ENCODE measurements at places on chromosomes 3 and 15.

- DNase-seq, result no peak
Measured at GRCh38 chr3:180467177-180467576, 134.8 kb upstream of the TTC14 start.

DNA sequence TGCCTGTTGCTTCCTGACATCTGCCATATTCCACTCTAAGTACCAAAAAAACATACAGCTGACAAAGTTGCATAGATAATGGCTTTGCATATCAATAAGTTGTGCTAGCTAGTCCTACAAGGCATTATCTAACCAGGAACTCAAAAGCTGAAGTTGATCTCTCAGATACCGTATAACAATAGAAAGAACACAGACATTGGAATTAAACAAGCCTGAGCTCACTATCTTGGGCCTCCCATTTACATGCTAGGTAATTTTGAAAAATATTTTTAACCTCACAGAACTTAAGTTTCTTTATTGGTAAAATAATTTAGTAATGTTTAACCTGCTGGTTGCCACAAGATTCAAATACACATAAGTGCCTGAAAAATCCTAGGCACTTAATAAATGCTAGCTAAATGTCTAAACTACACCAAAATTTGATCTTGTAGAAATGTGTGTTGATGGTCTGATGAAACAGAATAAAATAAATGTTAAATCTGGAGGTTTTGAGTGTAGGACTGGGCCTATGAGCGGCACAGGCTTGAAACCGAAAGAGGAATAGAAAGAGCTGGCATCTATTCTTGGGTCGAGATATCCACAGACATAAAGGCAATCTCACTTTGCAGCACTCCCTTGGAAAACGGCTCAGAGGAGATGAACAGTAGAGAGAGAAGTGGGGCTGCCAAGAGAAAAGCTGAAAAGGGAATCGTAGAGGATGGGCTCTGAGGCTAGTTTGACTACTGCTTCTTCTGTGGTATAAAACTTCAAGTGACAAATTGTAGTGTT lies 29.9 kb upstream of the TTC14 start:
- no peak for DNase-seq

GRCh38 chr15:24017470-24017869 lies 330.4 kb upstream of the NDN start:
- DNase-seq, result no peak

- DNase-seq, result no peak
Measured at GRCh38 chr15:29913528-29914135, 91.4 kb upstream of the TJP1 start.

GRCh38 chr15:78437107-78437761 lies 782 bp upstream of the IREB2 start:
- DNase-seq, result no peak

DNA sequence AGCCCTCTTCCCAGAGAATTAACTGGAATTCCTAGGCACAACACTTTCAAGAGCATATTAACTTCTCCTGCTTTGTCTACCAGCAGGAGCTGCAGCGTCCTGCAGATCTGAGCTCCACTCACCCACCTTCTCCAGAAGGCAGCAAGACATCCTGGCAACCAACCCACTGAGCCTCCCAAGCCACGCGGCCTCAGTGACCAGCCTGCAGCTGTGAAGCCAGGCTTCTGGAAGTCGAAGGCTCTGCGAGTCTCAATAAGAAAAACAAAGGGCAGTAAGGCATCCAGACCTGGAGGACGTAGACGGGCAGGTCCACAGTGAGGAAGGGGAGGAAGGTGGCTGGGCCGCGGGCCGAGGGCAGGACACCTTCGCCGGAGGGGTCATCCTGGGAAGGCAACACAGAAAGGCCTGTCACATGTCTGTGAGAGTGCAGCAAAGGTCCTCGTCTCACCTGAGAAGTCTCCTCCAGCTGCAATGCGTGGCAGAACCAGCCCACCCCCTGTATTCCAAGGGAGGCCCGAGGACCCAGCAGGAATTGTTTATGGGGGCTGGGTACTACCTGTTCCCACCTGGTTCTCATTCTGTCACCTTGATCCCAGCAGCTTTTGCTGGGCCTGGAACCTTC lies 36.2 kb downstream of the ZXDC start:
- DNase-seq, result no peak

DNA sequence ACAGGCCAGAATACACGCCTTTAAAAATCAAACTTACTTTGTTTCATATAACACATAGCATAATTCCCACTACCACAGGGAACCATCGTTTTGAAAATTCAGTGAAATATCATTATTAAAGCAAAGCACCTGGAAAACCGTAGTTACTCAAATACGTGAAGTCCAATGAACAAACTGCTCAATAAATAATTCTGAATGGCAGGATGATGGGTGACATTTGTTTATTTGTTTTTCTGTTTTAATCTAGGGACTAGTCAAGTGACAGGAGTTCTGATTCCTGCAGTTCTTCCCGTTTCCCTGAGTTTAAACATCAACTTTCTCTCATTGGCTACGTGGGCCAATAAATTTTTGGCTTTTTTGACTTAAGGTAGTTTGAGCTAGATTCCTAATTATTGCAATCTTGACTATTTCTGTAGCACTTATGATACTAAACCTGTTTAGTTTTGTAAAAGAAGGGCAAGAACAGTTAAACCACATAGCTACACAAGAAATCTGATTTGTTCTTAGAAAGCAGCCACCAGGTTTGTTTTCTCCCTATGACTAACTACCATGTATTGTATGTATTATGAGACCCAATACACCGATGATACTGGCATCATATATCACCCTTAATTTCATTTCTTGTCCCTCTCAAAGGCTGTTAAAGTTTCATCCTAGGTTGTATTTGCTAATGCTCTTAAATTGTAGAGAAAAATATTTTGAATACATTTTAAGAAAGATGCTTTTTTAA lies 411.2 kb downstream of the SHQ1 start:
- no peak for DNase-seq

DNA sequence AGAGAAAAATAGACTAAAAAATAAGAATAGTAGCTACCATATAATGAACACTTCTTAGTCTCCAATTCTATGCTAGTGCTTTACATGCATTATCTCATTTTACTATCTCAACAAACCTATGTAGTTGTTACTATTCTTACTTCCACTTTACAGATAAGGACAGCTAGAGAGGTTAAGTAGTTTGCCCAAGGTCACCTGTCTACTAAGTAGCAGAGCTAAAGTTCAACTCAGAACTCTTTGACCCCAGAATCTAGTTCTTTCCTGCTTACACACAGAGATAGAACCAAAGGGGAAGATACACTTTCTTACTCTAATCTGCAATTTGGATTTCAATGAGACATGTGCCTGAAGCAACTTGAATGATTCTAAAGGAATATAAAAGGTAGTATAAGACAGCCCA lies 24.7 kb upstream of the SPRED1 start:
- DNase-seq, result no peak

DNA sequence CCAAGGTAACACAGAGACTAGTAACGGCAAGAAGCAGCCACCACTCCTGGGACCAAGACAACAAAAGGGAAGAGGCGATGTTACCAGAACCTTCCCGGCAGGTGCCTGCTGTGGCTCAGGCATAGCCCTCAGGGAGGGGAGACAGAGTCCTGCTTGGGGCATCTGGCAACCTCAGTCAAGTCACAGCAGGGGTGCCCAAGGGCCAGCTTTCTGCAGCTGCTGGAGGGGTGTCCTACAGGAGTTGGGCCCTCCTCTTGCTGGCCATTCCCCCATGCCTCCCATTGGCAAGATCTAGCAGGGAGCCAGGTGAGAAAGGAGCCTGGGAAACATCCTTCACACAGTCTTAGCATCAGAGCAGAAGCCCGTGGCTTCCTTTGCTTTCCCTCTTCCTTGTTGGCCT lies 197.3 kb upstream of the IL12A start:
- no peak for DNase-seq

GRCh38 chr3:46693892-46694226 lies 380 bp upstream of the ALS2CL start:
- DNase-seq, result no peak

DNA sequence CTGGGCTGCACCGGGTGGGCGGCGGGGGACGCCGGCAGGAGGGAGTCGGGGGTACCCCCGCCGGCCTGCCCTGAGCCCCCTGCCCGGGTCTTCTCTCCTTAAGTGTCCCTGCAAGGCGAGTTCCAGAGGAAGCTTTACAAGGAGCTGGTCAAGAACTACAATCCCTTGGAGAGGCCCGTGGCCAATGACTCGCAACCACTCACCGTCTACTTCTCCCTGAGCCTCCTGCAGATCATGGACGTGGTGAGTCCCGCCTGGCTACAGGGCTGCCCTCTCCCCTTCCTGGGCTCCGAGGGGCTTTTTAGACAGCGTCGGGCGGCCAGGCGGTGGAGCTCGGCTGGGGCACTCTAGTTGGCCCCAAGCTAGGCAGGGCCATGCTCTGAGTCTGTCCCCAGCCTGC lies 480 bp downstream of the CHRNA7 start:
- no peak for DNase-seq

GRCh38 chr3:117746066-117746465 lies 1036.5 kb downstream of the TUSC7 start:
- DNase-seq, result no peak

- DNase-seq, result no peak
Measured at GRCh38 chr3:69082361-69082760, 2.2 kb upstream of the UBA3 start.

DNA sequence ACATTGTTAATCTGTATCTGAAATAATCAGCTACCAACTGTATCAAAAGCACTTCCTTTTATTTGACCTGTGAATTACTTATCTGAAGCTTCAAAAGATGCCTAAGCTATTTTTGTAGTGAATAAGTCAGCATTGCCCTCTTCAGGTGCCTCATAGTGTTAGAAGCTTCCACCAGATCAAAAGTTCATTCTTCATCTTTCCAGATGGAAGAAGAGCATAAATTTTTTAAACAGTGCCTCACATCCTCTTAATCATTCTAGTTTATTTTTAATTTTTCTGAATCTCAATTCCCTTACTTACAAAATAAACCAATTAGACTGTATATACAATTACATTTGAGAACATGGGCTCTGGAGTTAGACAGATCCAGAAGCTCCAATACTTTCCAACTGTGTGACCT lies 65.0 kb downstream of the MYO5A start:
- DNase-seq, result no peak

- no peak for DNase-seq
Measured at GRCh38 chr3:103269287-103269686, 834.5 kb downstream of the ZPLD1 start.

- no peak for DNase-seq
Measured at GRCh38 chr15:78120523-78120922, 10.7 kb downstream of the CIB2 start.

- DNase-seq, result no peak
Measured at GRCh38 chr3:128923576-128923975, 44.2 kb downstream of the ACAD9 start.

DNA sequence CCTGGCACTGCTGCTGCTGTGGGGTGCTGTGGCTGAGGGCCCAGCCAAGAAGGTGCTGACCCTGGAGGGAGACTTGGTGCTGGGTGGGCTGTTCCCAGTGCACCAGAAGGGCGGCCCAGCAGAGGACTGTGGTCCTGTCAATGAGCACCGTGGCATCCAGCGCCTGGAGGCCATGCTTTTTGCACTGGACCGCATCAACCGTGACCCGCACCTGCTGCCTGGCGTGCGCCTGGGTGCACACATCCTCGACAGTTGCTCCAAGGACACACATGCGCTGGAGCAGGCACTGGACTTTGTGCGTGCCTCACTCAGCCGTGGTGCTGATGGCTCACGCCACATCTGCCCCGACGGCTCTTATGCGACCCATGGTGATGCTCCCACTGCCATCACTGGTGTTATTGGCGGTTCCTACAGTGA lies 2.1 kb downstream of the GRM2 start:
- DNase-seq, result no peak

DNA sequence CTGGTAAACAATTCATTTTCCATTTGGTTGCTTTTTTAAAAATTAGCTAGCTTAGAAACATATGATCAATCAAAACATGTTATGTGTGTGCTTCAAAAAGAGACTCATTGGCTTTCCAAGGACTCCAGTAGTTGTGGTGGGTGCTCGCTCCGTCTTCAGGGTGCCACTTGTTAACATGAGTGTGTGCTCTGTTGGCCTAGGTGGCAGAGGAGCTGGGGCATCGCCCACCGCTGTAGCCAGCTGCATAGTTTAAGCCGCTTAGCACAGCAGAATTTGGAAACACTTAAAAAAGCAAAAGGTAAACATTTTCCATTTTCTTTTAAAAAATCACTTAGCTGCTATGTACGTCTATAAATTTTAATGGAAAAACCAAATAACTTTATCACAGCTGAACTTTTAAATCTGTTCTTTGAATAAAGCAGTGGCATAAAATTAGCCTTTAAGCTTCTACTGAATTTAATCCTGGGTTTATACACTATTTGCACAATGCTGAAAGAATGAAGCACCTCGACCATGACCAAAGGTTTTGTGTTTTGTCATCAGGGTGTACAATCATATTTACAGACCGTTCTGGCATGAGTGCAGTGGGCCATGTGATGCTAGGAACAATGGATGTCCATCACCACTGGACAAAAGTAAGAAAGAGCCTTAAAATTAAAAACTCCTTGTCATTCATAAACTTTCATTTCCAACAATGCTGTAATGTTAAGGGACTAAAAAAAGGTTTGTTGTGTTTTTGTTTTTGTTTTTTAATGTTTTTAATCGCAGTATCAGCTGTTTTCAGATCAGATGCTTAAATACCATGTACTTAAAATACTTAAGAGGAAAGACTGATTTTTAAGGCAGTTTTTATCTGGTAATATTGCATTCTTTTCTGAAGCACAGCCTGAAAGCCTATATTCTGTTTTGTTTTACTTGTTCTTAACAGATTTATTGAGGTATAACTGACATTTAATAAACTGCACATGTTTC lies 57.9 kb downstream of the TCAIM start:
- no peak for DNase-seq

DNA sequence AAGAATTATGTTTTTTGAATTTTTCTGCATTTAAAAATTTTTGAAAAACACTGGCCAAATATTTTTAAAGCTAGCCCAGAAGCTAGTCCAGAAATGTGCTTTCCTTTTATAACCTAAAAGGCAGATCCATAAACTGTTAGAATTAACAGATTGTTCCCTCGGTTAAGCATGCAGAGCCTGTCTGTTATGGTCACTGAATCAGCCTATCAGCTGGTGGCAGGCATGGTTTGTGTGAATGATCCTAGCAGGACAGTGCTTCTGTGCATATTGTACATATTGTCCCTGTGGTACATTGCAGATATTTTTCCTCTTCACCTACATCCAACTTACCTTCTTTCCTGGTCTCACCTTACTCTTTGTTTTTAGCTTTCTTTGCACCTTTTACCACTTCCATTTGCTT lies 53.3 kb downstream of the RARB start:
- no peak for DNase-seq

GRCh38 chr3:127083778-127084397 lies 101.0 kb downstream of the PLXNA1 start:
- no peak for DNase-seq

DNA sequence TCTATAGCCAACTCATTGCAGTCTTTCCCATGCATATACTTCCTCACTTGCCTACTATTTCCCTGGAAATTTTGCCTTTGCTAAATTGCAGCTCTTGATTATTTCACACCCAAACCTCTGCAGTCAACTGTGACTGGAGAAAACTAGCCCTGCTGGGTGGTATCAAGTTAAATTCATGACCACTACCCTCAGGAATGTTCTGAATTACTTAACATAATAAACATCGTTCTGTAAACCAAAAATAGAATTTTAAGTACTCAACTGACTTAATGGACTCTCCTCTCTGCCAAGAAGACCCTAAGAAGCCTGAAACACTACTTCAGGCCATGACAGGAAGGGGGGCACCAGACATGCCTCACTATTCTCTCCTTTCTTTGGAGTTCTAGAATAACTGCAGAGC lies 1278.0 kb upstream of the GBE1 start:
- no peak for DNase-seq

- DNase-seq, result no peak
Measured at GRCh38 chr15:72835294-72835890, 51.8 kb upstream of the ADPGK start.

GRCh38 chr3:13543253-13543652 lies 5.7 kb upstream of the FBLN2 start:
- DNase-seq, result no peak

GRCh38 chr15:39388118-39388517 lies 192.8 kb upstream of the THBS1 start:
- DNase-seq, result no peak

Measured in effector CD8-positive, alpha-beta T cell (primary cell).